Epithelial cell of esophagus (primary cell): ENCODE measurements at places on chromosomes 12 and 14.

- DNase-seq: peak; percentile 20
Observed at GRCh38 chr14:76307786-76308780, 67.9 kb upstream of the ESRRB start.

- DNase-seq: no peak
Observed at GRCh38 chr14:71399057-71399487, 491.8 kb downstream of the PCNX1 start.

DNA sequence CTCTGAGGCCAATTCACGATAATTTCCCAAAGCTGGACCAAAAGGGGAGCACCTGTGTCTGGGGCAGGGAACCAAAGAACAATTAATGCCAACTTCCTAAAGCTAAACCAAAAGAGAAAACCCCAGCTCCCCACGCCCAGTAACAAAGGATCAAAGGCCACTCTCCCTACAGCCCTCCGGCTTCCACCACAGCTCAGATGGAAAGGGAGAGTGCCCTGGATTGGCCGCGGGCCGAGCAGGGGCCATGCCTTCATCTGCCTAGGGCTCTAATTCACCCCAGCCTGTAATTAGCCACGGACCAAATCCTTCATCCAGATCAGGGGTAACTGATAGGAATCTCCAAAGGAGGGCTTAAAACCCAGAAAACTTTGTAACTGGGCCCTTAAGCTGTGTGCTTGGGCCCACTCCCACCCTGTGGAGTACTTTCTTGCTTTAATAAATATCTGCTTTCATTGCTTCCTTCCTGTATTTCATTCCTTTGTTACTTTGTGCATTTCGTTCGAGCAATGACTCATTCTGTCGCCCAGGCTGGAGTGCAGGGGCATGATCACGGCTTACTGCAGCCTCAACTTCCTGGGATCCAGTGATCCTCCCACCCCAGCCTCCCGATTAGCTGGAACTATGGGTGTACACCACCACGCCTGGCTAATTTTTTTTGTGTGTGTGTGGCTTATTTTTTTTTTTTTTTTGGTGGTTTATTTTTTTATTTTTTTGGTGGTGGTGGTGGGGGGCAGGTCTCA lies 65.5 kb upstream of the PPP4R3A start:
- DNase-seq: no peak

- peak; percentile 94 for DNase-seq
Observed at GRCh38 chr14:90820958-90821357, 4.7 kb upstream of the TTC7B start.

- peak; percentile 70 for DNase-seq
Observed at GRCh38 chr12:107131832-107132616, 38.7 kb upstream of the CRY1 start.

- peak; percentile 95 for DNase-seq
Observed at GRCh38 chr12:11705010-11705409, 55.5 kb downstream of the ETV6 start.

DNA sequence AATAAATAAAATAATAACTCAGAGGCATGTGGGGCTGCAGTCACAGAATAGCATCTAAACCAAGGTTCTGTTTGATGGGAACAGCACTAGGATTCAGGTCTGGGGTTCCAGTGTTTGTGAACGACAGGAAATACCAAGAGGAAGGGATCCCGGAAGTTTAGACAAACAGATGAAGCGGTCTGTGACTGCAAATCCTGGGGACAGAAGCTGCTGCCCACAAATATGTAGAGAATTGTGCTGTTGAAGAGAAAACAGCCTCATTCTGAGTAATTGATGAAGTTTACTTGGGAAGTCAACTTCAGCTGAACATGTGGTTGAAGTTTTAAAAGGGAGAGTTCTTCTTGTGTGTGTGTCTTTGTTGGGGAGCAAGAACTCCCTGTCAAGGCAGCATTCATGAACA lies 98.4 kb upstream of the TBX5 start:
- no peak for DNase-seq

- DNase-seq: peak; percentile 70
Observed at GRCh38 chr12:110269622-110270124, 11.4 kb upstream of the ATP2A2 start.

GRCh38 chr14:77305696-77306095 lies 15.0 kb downstream of the POMT2 start:
- DNase-seq: no peak

DNA sequence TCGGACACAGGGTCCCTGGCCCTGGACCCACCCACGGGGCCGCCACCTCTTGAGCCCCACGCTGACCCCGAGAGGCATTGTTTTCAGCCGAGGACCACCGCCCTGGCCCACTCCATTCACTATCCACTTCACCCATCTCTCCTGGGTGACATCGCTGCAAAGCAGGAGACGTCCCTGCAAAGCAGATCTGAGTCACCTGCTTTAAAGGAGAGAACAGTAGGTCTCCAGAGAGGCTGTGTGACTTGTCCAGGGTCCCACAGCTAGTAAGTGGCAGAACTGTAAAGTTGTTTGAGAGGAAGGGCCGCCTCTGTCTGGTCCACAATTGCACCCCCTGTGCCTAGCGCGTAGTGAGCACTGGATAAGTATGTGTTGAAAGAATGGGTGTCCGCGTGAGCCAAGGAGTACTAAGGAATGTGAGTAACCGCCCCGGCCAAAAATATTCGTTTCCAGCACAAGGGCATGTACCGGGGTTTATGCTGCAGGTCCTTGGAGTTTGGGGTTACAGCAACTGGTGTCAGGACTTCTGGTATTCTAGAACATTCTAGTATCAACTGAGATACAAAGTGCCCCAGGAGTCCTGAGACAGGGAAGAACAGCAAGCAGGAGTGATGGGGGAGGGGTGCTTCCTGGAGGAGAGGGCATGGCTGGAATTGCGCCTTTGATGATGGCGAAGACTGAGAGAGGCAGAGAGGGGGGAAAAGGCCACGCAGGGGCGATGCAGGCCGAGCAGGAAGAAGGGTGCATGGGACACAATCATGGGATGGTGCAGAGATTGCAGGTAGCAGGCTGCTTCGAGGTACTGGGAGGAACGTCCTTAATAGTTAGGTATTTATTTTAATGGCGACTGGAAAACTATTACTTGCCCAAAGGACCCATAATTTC lies 91.1 kb downstream of the SCARB1 start:
- no peak for DNase-seq

- no peak for DNase-seq
Observed at GRCh38 chr12:117294189-117294603, 67.2 kb downstream of the NOS1 start.

DNA sequence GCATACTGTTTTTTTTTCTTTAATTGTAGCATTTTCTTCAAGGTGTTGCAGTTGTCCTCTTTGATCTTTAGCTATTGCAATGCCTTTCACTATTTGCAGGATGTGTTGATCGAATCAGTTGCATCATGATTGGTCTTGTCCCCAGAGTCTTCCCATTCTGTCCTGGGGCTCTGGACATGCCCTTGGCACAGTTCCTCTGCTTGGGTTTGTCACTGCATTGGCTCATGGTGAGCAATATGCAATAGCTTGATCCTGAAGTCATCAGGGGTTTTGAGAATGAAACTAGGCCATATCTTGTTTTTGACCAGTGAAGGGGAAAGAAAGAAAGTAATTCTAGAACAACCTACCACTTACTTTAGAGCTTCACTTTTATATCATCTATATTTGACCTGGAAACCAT lies 281.5 kb downstream of the TMEM117 start:
- peak; percentile 34 for DNase-seq

- no peak for DNase-seq
Observed at GRCh38 chr12:58301730-58302122, 360.4 kb downstream of the ATP23 start.

DNA sequence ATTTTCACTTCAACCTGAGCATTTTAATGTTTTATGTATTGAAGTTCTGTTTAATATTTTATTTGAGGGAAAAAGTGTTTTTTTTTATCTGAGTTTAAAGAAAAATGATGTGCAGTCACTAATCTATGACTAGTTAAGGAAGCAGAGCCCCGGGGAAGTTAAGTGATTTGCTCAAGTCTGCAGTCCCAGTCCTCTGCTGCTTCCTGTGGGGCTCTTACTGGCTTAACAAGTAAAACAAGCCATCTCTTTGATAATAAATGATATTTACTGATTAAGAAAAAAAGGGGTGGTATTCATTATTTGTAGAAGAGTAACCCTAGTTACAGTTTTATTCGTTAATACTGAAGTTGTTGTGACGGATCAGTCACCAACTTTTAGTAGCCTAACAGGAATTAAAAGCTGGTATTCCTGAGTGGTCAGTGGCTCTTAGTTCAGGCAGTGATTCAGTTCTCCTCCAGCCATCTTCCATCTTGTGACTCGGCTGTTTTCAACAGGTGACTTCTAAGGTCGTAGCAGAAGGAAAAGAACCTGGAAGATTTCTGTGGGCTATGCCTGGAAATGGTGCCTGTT lies 21.7 kb downstream of the BICDL1 start:
- peak; percentile 35 for DNase-seq

DNA sequence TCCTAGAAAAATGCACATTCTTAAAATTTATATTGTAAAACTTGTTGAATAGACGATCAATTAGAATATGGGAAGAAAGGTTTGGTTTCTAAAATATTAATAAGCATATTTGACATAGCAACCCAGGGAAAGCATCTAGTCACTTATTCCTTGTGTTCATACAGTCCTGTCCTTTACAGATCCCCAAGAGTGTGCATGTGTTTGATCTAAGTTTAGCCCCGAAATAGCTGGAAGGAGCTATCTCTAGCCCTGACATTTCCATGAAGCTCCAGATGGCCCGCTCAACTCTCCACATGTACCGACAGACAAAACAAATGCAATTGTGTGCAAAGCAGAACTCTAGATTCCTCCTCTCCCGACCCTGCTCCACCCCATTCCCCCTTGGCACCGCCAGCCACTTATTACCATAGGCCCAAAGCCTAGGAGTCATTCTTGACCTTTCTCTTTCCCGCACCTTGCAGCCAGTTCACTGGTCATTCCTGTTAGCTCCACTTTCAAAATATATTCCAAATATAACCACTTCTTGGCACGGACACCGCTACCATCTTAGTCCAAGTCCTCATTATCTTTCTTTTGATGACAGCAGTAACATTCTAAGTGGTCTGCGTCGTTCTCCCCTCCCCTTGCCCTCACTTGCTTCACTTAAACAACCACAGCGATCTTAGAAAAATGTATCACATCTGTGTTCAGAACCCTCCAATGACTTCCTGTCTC lies 45.4 kb upstream of the GZMB start:
- DNase-seq: no peak

DNA sequence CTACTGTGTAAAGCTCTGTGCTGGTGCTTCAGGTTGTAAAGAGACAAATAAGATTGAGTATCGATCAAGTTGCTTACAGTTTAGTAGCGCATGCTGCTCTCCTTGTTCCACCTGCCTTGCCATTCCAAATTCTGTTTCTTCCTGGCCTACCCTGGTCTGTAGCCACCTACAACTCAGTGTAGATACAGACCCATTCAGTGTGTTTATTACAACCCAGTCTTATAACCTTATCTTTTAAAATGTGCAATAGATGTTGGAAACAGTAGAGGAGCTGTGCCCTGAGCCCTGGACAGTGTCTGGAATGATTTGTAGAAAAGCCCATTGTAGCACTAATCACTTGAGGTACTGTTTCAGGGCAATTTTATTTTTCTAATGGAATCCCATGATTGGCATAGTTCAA lies 68.5 kb downstream of the DIP2B start:
- no peak for DNase-seq

- DNase-seq: no peak
Observed at GRCh38 chr12:668090-668481, 4.8 kb upstream of the NINJ2 start.

DNA sequence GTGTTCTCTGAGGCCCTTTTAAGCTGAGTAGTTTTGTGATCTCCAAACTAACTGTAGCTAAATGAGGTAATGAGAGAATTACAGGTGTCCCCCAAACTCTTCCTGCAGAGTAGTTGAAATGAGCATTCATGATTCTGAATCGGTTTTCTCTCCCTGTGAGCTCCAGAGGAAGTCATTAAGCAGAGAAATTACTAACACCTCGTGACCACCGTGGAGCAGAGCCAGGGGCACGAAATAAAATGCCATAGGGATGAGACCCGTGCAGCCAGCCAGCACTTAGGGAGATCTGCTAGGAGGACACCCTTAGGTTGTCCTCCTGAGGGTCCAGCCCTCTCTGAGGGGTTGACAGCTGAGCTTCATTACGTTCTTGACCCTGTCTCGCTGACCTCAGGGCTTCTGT lies 79.5 kb downstream of the SLC25A47 start:
- no peak for DNase-seq

DNA sequence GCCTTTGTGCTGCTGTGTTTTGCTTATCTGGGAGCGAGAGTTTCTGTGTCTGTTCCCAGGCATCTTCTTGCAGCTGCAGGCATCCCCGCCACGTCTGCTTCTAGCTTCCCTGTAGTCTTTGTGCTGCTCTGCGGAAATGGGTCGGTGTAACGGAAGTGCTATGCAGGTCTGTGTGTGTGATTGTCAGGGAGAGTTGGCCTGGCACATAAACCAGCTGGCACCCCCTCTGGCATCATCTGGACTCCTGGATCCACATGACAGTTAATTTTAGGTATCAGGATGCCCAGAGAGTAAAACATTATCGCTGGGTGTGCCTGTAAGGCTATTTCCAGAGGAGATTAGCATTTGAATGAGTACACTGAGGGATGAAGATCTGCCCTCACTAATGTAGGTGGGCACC lies 9.4 kb upstream of the OASL start:
- no peak for DNase-seq

DNA sequence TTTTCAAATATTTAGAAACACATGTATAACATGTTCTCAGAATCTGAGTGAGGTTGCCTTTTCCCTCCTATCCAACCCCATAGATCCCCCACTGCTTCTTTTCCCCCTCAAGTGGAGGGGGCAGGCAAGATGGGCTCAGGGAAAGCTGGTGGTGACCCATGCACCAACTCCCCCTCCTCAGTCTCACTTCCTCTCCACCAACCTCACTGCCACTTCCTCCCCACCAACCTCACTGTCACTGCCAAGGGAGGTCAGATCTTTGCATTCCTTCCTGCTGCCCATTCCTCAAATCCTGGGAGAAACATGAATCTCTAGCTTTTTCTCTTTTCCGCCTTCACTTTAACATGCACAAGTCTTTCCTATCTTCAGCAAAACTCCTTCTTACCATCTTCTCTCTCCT lies 48.7 kb downstream of the SPTB start:
- DNase-seq: no peak

DNA sequence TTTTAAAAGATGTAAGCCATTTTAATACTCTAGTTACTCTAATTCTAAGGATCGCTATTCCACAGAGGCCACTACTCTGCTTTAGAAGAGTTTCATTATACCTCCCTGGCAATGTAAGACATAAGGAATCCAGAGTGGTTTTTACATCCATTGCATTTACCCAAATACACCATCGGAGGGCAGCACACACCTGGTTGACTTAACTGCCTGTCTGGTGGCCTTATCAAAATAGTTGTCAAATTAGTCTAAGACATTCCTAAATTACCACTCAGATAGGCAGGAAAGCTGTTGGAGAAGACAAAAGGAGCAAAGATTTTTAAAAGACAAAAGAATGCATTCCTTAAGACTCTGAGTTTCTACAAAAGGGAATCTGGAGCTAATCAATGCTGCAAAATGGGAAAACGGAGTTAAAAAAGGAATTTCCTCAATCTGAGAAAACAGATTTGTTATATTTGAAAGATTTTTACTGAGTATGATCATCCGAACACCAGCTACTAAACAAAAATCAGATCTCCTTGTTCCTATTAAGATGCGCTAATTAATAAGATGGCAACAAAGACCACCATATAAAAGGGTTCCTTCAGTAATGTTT lies 33.8 kb upstream of the FGD4 start:
- peak; percentile 82 for DNase-seq

GRCh38 chr12:67695974-67696373 lies 47.4 kb downstream of the DYRK2 start:
- no peak for DNase-seq
